Natural killer cell treated with Interleukin-12 subunit alpha and Interleukin-12 subunit beta and Interleukin-15 and Interleukin-18, amount 100 ng/mL, for 72 hours (primary cell): ENCODE measurements at places on chromosomes 1 and 21. TPM values are rescaled to one million over a fixed set of nuclear protein-coding genes. Genes with fewer than 3 reads are reported as not detected.

DNA sequence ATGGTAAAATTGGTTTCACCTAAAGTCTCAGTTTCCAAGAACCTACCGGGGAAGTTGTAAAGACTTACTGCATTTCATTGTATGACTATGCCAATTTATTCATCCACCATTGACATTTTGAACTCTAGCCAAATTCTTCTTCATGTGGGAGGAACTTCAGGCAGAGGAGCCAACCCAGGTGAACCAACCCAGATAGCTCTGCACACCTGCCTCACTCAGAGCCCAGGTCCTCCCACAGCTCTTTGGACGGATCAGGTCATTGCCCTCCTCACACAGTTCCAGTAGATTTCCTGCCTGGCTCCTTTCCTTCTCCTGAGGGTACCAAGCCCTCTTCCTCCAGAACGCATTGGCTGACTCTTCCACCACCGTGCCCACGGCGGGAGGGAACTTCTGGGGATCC lies 121.7 kb downstream of the DTL start:
- no peak for DNase-seq

GRCh38 chr1:83799594-83799993 lies 199.3 kb downstream of the TTLL7 start:
- DNase-seq: no peak

- peak; percentile 61 for DNase-seq
Observed at GRCh38 chr21:32929633-32930038, 96.1 kb upstream of the OLIG2 start.

GRCh38 chr1:63799820-63800219 lies 26.0 kb downstream of the ROR1 start:
- DNase-seq: no peak

GRCh38 chr21:32003411-32003810 lies 130.6 kb downstream of the HUNK start:
- no peak for DNase-seq

KIF17 gene
- total RNA-seq: not detected

GRCh38 chr1:29984166-29984861 lies 739.1 kb downstream of the MATN1 start:
- DNase-seq: no peak

GRCh38 chr1:185373813-185374529 lies 56.9 kb upstream of the IVNS1ABP start:
- peak; percentile 70 for DNase-seq

DNA sequence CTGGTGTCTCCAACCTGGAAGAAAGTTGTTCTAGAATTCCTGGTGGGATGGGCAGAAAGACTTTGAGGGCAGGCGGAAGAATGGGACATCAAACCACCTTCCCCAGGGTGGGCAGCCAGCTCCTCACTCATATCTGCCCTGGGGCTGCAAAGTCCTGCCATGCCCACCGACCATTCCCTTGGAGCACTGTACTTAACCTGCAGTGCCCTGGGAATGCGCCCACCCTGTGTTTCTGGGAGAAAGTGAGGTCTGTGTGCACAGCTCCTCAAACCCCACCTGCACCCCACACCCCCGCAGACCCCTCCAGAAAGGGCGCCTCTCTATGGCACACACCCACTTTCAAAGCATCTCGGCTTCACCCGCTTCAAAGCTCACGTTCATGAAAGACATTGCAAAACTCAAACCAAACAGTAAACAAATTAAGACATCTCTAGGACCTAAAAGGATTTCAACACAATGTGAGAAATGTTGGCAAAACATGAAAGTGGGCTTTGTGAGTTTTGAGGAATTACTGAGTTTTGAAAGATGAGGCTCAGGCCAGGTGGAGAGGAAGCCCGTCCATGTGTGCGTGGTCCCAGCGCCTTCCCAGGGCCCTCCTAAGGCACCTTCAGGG lies 25.1 kb downstream of the KRTAP10-1 start:
- DNase-seq: no peak

DNA sequence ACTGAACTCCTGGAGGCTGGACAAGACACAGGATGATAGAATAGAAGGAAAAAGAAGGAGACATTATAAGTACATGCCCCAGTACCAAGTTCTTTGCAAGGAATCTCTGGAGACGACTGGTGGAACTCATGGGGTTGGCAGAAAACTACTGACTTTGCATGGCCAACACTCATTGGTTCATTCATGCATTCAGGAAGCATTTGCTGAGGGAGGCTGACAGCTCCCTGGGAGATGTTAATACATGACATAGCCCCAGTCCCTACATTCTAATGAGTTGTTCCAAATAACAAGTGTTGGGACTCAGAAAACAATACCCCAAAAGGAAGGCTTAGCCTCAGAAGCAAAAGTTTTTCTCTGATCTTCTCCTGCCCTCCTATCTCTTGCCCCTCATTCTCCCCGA lies 172.8 kb upstream of the IRF2BP2 start:
- DNase-seq: no peak

DNA sequence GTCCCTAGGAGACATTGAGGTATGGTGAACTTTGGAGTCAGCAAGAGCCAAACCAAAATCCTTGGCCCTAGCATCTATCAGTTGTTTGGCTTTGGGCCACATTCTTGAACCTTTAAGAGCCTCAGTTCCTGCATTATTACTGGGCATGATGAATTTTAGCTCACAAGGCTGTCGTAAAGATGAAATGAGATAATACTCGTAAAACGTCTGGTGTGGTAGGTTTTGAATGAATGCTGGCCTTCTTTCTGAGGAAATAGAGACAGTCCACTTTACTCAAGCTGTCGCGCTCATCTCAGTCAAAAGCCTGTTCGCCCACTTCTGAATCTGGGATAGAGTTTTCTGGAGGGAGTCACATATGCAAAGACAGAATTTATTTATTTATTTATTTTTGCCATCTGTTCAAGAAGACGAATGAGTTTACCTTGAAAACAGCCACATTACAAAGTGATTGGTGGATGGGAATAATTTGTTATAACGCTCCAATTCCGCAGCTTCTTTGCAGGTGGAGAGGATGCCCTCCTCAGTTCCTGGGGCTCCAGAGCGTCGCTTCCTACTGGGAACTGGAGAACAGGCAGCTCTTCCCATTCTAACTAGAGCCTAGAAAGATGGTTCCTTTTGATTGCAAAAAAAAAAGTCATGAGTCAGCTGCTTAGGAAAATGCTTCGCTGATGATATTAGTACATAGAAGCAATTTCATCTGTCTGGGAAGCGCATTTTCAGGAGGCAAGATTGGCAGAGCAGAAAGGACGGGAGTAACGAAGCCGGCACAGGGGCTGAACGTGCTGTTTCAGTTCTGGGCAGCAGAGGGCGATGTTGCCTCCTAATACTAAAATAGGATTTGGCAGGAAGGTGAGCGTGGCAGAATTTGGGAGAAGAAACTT lies 49.9 kb upstream of the CYP2J2 start:
- no peak for DNase-seq

GRCh38 chr1:108570128-108570527 lies 10.2 kb downstream of the EEIG2 start:
- DNase-seq: peak; percentile 77

GSTM2 gene
- 3.6 TPM for total RNA-seq

FHAD1 gene
- total RNA-seq: not detected

DNA sequence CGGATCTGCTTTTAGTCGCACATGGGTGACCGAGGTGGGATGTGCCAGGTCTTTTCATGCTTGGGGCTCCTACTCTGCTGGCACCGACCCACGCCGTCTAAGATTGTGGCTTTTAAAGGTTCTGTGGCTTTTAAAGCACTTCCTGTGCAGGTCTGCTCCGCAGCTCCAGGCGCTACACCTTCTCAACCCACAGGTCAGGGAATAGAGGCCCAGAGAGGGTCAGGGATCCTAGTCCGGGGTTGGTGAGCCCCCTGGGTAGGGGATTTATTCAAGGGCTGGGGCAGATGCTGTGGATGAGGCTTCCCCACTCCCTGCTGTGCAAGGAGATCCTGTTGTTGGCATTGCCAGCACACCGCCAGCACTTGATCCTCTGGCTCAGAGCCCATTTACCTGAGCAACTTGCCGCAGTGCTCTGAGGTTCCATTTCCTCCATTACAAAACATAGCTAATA lies 212.8 kb upstream of the RAB4A start:
- no peak for DNase-seq

DNA sequence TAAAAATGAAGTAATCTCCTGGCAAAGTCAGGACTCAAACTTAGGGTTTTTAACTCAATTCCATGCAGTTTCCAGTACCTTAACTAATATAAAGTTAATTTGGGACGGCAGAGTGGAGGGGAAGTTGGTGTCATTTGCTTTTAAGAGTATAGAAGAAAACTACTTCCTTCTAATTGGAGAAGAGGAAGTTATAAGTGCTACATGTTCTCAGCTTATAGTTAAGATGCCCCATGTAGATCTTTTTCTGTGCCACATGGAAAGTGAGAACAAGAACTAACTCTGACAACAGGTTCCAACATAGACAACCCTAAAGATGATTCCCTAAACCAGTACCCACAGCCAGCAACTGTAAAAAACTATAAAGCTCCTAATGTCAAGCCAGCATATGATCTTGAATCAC lies 11.5 kb downstream of the RRAGC start:
- DNase-seq: no peak

GRCh38 chr1:31523012-31523411 lies 53.3 kb upstream of the TINAGL1 start:
- DNase-seq: no peak

GRCh38 chr1:170017478-170017877 lies 57.0 kb downstream of the KIFAP3 start:
- DNase-seq: no peak

GRCh38 chr1:27299385-27300271 lies 22.3 kb upstream of the TMEM222 start:
- DNase-seq: no peak

RNPEP gene
- 54.3 TPM for total RNA-seq

AMY1C gene
- not detected for total RNA-seq

DNA sequence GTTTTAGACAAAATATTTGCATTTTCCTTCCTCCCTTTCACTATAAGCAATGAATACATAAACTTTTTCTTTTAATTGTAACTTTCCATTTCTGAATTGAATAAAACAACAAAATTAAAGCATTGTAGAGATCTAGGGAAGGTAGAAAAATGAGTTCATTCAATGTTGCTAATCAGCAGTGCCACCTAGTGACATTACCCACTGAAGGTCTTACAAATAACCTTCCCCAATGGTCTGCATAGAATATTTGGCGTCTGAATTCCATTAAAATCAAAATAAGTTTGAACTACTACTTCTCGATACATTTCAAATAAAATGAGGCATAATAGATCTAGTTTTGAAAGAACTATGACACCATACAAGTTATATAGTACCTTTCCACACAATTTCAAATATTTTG lies 19.6 kb downstream of the FH start:
- no peak for DNase-seq

GUCA2A gene
- total RNA-seq: not detected

DNA sequence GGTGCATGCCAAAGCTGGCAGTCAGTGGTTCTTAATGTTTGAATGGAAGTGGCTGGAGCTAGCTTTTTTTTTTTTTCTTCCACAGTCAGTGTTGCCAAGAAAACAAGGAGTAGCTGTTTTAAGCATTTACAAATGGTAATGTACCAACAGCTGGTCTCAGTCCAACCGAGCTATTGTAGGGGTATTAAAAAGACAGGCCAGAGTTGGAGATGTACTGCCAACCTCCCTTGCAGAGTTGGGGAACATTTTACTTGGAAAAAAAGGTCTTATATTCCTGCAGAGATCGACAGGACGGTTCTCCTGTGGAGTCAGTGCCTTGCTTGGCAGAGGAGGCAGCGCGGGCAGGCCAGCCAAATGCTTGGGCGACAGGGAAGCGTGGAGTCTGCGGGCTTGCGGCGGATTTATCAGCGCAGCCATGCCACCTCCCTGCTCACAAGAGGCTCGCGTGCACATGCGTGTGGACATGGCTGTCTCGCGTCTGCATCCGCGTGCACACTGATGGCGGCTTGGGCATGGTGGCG lies 338.1 kb downstream of the RPS6KC1 start:
- DNase-seq: no peak

EBNA1BP2 gene
- 152 TPM for total RNA-seq

DNA sequence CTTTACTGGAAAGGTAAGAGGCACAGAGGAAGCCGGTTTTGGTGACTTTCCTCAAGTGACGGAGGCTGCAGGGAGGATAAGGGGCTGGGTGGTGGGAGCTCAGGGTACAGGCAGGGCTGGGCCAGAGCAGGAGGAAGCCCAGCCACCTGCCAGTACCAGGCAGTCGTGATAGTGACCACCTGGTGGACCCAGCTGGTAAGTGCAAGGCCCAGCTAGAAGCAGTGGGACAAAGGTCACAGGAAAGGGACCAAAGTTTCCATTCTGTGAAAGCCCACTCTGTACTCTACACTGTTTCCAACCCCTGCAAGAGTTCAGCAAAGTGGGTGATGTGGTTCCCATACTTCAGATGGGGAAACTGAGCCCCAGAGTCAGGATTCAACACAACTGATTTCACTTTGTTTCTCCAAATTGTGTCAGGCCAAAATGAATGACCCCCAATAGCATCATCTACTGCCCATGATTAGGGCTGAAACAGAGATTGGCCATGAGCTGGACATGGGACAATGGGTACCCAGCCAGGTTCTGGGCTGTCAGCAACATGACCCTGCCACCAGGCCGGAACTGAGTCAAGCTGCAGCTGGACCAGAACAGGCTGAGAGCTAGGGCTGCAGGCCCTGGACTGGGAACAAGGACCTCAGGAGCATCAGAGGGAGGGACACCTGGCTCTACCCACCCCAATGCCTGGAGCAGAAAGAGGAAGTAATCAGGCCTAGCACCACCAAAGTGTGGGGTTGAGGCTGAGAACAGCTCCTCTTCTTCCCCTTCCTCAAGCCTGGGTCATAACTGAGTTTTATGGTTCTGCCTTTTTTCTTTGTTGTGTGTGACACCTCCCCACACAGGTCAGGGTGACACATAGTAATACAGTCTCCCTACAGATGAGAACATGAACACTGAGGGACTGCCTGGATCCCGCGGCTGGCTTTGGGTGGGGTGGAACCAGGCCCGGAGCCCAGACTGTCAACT lies 50.2 kb downstream of the KCNN3 start:
- DNase-seq: no peak

GRCh38 chr1:155911156-155912055 lies at the start of gene RIT1:
Gene RIT1, minus strand, starts transcription at chr1:155911349. Its CDS starts 588 bp downstream, at chr1:155910761.
- peak; percentile 89 for DNase-seq

DNA sequence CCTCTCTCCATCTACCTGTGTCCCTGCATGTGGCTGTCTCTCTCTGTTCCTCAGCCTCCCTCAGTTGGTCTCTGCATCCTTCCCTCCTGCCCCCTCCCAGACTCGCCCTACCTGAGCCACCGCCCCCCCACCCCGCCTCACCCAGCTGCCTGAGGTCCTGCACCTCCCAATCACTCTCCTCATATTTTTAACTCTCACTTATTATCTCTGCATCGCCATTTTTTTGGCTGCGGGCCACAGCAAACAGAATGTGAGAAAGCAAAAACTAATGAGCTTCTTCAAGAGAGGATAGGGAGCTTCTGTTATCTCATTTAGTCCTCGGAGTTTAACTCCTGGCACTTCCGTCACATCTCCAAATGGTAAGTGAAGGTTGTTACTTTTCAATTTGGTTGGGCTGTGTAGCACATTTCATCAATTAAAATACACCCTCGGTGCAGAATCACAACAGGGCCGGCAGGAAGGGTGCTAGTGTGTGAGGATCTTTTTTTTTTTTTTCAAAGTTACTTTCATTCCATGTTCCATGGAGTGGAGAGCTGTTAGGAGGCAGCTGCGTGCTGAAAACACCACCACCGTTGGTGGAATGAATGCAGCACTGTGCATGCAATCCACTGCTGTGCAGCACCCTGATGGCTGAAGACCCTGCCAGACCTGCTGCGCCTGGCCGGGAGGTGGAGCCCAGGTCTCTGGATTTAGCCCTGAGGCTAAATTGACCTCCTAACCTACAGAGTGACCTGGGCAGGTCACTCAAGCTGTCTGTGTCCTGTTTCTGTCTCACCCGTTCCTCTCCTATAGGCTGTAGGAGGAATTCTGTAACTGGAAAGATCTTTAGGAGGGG lies 157.2 kb upstream of the NFIA start:
- DNase-seq: no peak

LCE1B gene
- not detected for total RNA-seq
